Activated naive CD4-positive, alpha-beta T cell treated with anti-CD3 and anti-CD28 coated beads for 36 hours (primary cell): ENCODE measurements at places on chromosomes 3 and 15.

DNA sequence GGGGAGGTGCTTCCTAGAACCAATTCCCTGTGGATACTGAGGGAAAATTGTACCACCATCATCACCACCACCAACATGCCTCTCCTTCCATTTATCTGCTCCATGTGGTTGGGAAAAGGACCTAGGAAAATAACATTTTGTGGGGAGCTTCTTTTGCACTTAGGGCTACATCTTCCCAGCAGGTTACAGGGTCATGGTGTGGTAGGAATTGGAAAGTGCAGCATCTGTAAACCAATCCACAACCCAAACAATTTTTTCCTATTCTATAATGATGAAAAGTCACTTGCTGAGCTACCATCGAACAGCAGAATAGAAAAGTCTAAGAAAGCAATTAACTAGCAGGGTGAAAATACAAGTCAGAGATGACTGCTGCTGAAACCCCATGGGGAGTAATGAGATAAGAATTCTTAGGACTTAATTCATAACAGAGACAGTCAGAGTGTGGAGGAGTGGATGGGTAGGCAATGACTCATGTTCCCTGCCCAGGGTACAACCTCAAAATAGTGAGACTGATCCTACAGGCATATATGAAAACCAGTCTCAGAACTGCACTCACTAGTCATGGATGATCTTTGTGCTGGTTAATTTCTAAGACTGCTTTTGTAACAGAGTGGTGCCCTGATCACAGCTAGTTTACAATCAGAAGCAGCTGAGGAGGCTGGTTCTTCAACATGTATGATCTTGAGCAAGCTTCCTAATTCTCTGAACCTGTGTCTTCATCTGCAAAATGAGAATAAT, 38.1 kb upstream of the LEKR1 start:
- peaks cover 14% of the 10 kb centered on the region for H3K4me1 ChIP-seq
- no peak overlapping the region for H3K4me3 ChIP-seq
- peaks cover 3% of the 10 kb centered on the region for H3K36me3 ChIP-seq
- H3K27me3 ChIP-seq = no peaks in the 10 kb centered on the region

GRCh38 chr15:62382046-62382445, 217.0 kb upstream of the C2CD4B start:
- peaks cover 8% of the 10 kb centered on the region for H3K27me3 ChIP-seq
- no peak overlapping the region for H3K4me3 ChIP-seq
- no peak overlapping the region for H3K27ac ChIP-seq
- DNase-seq = no peak
- no peaks in the 10 kb centered on the region for H3K4me1 ChIP-seq

- no peak overlapping the region for H3K4me3 ChIP-seq
- peak; percentile 18 for DNase-seq
- no peaks in the 10 kb centered on the region for H3K27me3 ChIP-seq
- no peaks in the 10 kb centered on the region for H3K36me3 ChIP-seq
- no peak overlapping the region for H3K27ac ChIP-seq
- H3K4me1 ChIP-seq = no peaks in the 10 kb centered on the region
These were observed 191.6 kb downstream of the SV2B start for GRCh38 chr15:91291673-91292072.

GRCh38 chr3:114112696-114113095, 56.2 kb downstream of the QTRT2 start:
- DNase-seq = no peak
- no peak overlapping the region for H3K27ac ChIP-seq
- H3K4me1 ChIP-seq = no peaks in the 10 kb centered on the region
- H3K4me3 ChIP-seq = no peak overlapping the region
- peaks cover 7% of the 10 kb centered on the region for H3K27me3 ChIP-seq

DNA sequence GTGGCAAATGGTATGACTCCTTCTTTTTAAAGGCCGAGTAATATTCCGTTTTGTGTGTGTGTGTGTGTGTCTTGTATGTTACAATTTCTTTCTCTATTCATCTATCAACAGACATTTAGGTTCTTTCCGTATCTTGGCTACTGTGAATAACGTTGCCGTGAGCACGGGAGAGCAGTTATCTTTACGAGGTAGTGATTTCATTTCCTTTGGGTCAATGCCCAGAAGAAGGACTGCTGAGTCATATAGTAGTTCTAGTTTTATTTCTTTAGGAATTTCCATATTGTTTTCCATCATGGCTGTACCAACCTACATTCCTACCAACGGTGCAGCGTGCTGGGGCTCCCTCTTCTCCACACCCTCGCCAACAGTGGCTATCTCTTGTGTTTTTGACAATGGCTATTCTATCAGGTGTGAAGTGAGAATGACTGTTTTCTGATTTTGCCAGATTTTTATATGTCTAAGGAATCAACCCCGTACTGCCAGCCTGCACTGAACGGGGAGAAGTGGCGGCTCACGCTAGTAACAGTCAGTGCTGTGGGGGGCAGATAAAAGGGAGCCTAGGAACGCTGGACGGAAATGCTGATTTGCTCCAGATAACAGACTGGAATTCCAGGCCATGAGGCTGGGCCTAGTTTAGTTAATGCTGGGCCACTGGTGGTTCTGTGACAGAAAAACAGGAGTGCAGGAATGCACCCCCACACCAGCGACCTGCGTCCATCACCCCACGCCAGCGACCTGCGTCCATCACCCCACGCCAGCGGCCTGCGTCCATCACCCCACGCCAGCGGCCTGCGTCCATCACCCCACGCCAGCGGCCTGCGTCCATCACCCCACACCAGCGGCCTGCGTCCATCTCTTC, 168.1 kb downstream of the XXYLT1 start:
- H3K36me3 ChIP-seq = no peaks in the 10 kb centered on the region
- no peak overlapping the region for H3K27ac ChIP-seq
- H3K4me1 ChIP-seq = no peaks in the 10 kb centered on the region
- no peak for DNase-seq
- H3K4me3 ChIP-seq = no peak overlapping the region

DNA sequence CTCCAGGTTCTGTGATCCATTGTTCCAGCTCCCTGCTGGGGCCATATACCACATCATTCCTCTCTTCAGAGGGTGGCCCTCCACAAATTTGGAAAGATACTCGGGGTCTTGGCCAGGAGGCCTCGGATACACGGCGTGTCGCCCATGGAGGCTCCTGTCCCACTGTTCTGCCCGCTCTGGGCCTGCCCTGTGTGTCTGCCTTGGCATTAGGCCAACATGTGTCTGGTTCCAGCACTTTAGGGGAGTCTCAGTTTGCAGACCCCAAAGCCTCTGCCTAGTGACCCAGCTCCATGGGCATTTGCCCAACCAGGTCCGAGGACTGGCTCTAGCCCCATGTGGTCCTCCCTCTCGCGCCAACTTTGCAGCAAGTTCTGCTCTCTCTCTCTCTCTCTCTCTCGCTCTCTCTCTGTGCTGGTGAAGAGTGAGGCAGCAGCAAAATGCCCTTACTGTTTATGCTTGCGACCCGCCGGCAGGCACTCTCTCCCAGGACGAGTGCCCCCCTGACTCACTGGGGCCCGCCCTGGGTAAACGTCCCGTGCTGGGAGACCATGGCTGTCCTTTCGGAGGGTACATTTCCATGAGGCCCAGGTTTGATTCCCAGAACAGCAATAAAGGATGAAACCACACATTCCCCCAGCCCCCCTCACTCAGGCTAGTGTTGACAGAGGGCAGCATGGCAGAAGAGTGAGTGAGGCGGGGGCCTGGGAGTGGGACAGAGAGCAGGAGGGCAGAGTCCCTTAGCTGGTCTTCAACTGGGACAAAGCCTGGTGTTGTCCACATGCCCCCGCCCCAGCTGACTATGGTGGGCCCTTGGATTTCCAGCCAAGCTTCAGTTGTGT, 77.9 kb downstream of the ISG20 start:
- H3K27ac ChIP-seq = no peak overlapping the region
- DNase-seq = no peak
- H3K36me3 ChIP-seq = no peaks in the 10 kb centered on the region

DNA sequence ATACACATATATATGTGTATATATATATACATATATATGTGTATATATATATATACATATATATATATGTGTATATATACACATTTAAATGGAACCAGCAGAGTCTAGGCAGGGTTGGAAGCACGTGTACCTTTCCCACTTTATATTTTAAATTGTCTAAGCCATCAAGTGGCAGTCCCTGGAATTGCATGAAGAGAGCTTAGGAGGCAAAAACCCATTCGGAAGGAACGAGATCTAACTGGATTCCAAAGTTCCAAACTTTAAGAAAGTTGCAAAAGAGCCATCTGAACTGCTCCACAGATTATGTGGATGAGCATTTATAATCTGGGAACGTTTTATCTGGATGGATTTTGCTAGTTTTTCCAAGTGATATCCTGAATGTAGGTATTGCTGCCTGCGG, 186.5 kb downstream of the FOXP1 start:
- peaks cover 81% of the 10 kb centered on the region for H3K4me1 ChIP-seq
- H3K27ac ChIP-seq = no peak overlapping the region
- H3K27me3 ChIP-seq = no peaks in the 10 kb centered on the region
- peak; percentile 35 for DNase-seq

DNA sequence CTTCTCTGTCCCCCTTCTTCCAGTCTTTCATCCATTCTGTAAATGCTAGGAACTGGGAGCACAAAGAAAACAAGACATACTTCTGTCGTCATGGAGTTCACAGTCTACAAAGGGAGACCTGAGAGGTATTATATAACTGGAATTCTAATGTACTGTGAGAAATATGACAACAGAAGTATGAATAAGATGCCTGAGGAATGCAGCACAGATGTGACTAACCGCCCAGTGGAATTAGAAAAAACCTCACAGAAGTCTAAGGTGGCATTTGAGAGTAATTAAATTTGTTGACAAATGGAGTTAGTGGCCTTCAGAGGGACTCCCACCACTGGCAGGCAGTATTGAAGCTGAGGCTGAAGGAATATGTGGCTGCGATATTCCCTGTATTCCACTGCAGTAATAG, 168.5 kb upstream of the FAM3D start:
- H3K36me3 ChIP-seq = no peaks in the 10 kb centered on the region
- H3K27ac ChIP-seq = no peak overlapping the region
- no peak overlapping the region for H3K4me3 ChIP-seq
- peaks cover 8% of the 10 kb centered on the region for H3K27me3 ChIP-seq

DNA sequence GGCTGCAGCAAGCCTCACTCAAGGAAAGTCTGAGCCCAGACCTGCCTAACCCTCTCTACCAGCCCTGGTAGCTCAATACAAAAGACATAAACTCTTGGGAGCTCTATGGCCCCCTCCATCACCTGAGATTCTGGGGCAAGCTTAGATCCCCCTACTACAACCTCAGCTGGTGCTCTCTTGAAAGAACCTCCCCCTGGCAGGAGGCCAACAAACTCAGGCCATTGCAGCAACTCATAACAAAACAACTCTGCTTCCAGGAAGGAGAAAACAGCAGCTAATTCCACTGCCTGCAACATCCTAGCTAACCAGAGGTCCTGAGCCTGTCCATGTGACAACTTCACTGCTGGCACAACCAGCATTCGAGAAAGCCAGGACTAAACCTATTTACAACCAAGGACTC, 169.2 kb downstream of the ROBO1 start:
- no peaks in the 10 kb centered on the region for H3K4me1 ChIP-seq
- H3K27me3 ChIP-seq = no peaks in the 10 kb centered on the region
- H3K4me3 ChIP-seq = no peak overlapping the region
- no peaks in the 10 kb centered on the region for H3K36me3 ChIP-seq
- no peak overlapping the region for H3K27ac ChIP-seq

DNA sequence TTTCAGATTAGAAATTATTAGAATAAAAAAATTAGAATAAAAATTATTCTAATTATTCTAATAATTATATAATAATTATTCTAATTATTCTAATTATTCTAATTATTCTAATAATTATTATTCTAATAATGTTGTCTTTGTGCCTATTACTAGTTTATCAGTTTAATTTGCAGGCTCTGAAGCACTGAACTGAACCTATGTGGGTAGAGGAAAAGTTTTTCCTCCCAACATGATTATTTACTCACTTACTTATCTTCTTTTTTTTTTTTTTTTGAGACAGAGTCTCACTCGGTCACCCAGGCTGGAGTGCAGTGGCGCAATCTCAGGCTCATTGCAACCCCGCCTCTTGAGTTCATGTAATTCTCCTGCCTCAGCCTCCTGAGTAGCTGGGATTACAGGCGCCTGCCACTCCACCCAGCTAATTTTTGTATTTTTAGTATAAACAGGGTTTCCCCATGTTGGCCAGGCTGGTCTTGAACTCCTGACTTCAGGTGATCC, 39.7 kb upstream of the C15orf39 start:
- H3K4me3 ChIP-seq = no peak overlapping the region
- no peaks in the 10 kb centered on the region for H3K36me3 ChIP-seq
- H3K4me1 ChIP-seq = no peaks in the 10 kb centered on the region
- DNase-seq = no peak
- peaks cover 2% of the 10 kb centered on the region for H3K27me3 ChIP-seq

DNA sequence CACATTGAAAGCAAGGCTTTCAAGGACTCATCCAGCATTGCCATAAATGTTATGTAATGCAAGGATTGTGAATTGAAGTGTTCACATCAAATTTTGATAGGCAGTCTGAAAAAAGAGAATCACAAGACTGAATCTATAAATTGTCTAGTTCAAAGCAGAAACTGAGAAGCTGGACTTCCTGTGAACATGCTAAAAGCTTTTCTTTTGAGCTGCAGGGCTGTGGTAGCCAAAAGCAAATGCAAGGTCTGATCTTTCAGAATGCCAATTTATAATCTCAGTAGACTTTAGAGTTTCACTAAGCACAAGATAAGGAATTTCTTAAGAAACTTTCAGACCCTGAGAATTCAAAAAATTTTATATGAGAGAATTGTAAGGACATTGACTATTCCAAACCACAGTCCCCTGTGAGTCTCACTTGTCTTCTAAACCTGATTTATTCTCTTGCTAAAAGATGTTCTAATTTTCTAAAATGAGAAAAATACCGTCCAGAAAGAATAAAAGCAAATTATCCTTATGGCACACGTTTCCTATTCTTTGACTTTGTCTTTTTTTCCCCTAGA, 1700.3 kb downstream of the OTOL1 start:
- no peaks in the 10 kb centered on the region for H3K27me3 ChIP-seq
- no peaks in the 10 kb centered on the region for H3K4me1 ChIP-seq
- no peak for DNase-seq
- H3K27ac ChIP-seq = no peak overlapping the region

DNA sequence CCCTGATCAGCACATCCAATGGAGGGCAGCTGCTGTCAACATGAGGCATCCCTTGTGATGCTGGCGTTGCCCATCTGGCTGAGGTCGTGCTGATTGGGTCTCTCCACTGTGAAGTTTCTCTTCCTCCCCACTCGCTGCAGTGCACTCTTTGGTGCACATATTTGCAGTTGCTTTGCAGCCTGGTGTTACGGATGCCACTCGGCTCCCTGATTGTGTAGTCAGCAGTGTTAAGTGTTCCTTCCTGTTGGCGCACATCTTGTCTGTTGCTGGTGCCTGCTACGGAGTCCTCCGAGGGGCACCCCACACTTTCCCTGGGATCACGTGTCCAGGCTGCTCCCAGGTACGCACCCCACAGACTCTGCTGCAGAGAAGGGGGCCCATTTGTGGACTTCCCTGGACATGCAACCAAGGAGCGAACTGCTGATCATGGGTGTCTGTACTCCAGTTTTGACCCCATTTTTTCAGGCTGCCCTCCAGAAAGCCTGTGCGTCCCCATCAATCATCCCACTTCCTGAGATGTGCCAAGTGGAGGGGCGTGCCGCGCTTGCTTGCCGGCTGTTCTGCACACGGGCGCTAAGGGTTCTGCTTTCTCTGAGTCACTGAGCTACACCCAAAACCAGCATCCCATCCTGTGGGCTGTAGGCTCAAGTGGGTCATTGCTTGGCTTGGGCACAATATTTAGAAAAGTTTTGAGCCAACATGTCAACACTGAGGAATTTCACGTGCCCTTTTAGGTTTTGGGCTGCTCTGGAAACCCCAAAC, 98.6 kb downstream of the FBLN2 start:
- H3K27ac ChIP-seq = no peak overlapping the region
- peaks cover 16% of the 10 kb centered on the region for H3K4me1 ChIP-seq
- peaks cover 14% of the 10 kb centered on the region for H3K27me3 ChIP-seq
- peak; percentile 52 for DNase-seq
